CD4-positive, alpha-beta T cell treated with Interleukin-15 for 1 hour (primary cell): ENCODE measurements at places on chromosomes 1 and 21.

GRCh38 chr1:209485167-209485566, 98.3 kb upstream of the CAMK1G start:
- DNase-seq = no peak

GRCh38 chr1:234307726-234308125, 65.5 kb upstream of the COA6 start:
- no peak for DNase-seq

GRCh38 chr21:42118901-42119300, 47.8 kb downstream of the UMODL1 start:
- no peak for DNase-seq

GRCh38 chr1:98452162-98452561, 209.4 kb upstream of the SNX7 start:
- no peak for DNase-seq

GRCh38 chr21:18142655-18143054, 102.0 kb upstream of the CHODL start:
- no peak for DNase-seq

DNA sequence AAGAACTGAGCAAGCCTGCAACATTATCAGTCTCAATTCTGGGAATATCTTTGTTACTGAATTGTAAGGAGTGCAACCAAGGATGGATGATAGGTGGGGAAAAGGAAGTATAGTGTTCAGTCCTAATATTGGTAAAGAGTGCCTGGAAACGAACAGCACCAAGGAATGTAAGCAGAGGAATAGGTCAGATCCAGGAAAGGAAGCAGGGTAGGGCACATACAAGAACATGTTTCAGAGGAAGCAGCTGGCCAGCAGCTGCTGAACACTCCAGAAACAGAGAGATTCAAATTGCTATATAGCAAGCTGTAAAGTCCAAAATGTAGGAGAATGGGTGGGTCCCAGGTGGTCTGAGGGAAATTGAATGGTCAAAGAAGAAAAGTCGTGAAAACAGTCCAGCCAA, 37.9 kb downstream of the CRB1 start:
- no peak for DNase-seq

GRCh38 chr1:232271991-232272589, 357.8 kb downstream of the SIPA1L2 start:
- no peak for DNase-seq

- DNase-seq = no peak
Measured at GRCh38 chr1:169175461-169175860, 69.0 kb downstream of the ATP1B1 start.

DNA sequence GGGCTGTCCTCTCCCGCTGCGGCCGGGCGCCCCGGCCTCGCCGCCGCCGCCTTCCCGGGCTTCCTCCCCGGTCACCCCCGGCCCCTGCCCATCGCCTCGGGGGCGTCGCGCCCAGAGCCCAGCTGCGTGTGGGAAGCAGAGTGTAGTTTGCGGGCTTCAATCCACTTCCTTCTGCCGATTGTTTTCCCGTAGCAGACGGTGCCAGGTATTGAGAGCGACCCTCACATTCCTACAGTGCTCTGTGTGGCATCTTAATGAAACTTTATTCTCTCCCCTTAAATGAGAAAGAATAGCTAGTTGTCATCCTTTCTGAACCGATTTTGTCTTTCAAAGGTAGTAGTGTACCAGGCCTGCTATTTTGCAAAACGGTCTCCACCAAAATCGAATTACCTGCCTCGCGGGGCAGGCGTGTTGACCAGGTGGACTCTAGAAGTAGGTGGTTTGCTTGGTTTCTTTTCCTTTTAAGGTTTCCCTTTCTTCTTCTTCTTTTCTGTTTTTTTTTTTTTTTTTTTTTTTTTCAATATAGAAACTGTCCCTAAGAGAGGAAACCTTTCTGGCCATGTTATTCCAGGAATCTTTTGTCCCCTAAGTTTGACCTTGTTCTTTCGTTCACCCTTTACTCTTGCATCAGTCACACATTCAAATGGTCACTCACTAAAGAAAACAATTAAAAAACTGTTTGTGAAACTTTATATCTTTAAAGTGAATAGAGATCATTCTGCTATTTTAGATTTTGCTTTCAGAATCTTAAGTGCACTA, 881 bp downstream of the USP25 start:
- no peak for DNase-seq

- peak; percentile 83 for DNase-seq
Measured at GRCh38 chr1:224623743-224624333, 7.7 kb downstream of the CNIH3 start.

DNA sequence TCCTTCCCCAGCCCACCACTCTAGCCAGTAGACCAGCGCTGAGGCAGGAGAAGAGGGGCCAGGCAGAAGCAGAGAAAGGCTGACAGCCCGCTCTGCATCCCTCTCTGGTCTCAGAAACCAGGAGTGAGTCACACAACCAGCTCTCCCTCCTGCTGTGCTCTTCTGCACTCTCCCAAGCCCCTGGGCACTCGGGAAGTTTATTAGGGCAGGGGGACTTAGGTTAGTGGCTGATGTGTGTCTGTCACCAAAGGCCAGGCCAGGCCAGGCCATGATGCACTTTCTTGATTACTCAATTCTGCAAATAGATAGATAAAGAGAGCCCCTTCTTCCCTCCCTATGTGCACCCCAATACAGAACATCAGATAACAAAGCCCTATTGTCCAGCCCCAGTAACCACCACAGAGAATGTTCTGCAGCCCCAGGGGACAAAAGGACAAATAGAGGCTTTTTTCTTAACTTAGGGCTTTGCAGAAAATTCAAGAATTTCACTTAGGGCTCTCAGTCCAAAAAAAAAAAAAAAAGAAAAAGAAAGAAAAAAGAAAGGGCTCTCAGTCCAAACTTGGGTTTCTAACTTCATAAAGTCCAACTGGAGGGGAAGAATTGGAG, 52.9 kb upstream of the CNTN2 start:
- no peak for DNase-seq
